ENCODE measurements at places on chromosomes 12 and 14. TPM values are rescaled to one million over a fixed set of nuclear protein-coding genes. Genes with fewer than 3 reads are reported as not detected.

Gene VWF
- 28.2 TPM for total RNA-seq

Gene PPP4R3A
- total RNA-seq = 36.4 TPM

Gene EML5
- 1.1 TPM for total RNA-seq

Gene SMCO2
- 0.35 TPM for total RNA-seq

Gene RFX4
- total RNA-seq = 0.12 TPM

Gene PTCSC3
- not detected for total RNA-seq

Gene GNG2
- 9.2 TPM for total RNA-seq

Gene SIX1
- total RNA-seq = 0.06 TPM

Gene VRTN
- not detected for total RNA-seq

- DNase-seq = peak; percentile 31
- H3K4me3 ChIP-seq = no peak overlapping the region
- H3K4me1 ChIP-seq = no peaks in the 10 kb centered on the region
- H3K36me3 ChIP-seq = no peaks in the 10 kb centered on the region
- H3K27ac ChIP-seq = no peak overlapping the region
- H3K27me3 ChIP-seq = no peaks in the 10 kb centered on the region
These were observed 321.4 kb upstream of the LRFN5 start for GRCh38 chr14:41285186-41285748.

- H3K27ac ChIP-seq = no peak overlapping the region
- H3K27me3 ChIP-seq = no peaks in the 10 kb centered on the region
- H3K4me3 ChIP-seq = no peak overlapping the region
- no peaks in the 10 kb centered on the region for H3K4me1 ChIP-seq
- H3K36me3 ChIP-seq = no peaks in the 10 kb centered on the region
These were observed 203.8 kb downstream of the CRADD start for GRCh38 chr12:93880853-93881522.

- H3K27me3 ChIP-seq = no peaks in the 10 kb centered on the region
- DNase-seq = no peak
- no peaks in the 10 kb centered on the region for H3K4me1 ChIP-seq
- H3K27ac ChIP-seq = no peak overlapping the region
- H3K4me3 ChIP-seq = no peak overlapping the region
These were observed 180.2 kb downstream of the CACNA1C start for GRCh38 chr12:2233034-2233433.

- H3K36me3 ChIP-seq = no peaks in the 10 kb centered on the region
- no peaks in the 10 kb centered on the region for H3K4me1 ChIP-seq
- no peaks in the 10 kb centered on the region for H3K27me3 ChIP-seq
- no peak overlapping the region for H3K4me3 ChIP-seq
- H3K27ac ChIP-seq = no peak overlapping the region
- DNase-seq = no peak
These were observed 78.5 kb downstream of the VCPKMT start for GRCh38 chr14:50037852-50038251.

GRCh38 chr14:23041729-23042128 is 283 bp upstream of the PSMB11 start:
- no peak overlapping the region for H3K27ac ChIP-seq
- H3K27me3 ChIP-seq = no peaks in the 10 kb centered on the region
- no peak for DNase-seq
- no peaks in the 10 kb centered on the region for H3K36me3 ChIP-seq

GRCh38 chr14:51703787-51704186 is 52.1 kb downstream of the FRMD6 start:
- H3K36me3 ChIP-seq = peaks cover 5% of the 10 kb centered on the region
- H3K4me1 ChIP-seq = no peaks in the 10 kb centered on the region

DNA sequence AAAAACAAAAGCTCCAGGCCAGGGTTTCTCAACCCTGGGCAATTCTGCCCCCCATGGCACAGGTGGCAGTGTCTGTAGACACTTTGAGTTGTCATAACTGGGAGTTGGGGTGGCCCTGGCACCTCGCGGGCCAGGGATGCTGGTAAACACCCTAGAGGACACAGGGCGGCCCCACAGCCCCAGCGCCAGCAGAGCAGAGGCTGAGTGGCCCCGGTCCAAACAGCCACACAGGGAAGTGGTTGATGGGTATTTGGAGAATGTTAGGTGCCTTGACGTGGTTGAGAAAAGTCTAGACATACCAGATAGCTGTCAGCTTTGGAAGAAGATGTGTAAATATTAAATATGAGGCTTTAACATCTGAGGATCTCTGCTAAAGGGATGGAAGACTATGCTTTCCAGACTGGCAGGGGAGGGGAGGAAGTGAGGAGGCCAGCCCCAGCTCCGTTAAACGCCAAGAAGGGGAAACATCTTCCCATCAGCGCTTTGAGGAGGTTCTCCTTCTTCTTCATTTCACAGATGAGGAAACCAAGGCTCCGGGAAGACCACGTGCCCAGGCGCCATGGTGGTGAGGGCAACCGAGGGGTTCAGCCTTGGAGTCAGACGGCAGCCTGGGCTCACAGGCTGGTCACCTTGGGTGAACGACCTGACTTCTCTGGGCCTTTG is 103.7 kb downstream of the SCARB1 start:
- no peak overlapping the region for H3K4me3 ChIP-seq
- H3K36me3 ChIP-seq = no peaks in the 10 kb centered on the region
- no peak overlapping the region for H3K27ac ChIP-seq
- H3K27me3 ChIP-seq = no peaks in the 10 kb centered on the region

DNA sequence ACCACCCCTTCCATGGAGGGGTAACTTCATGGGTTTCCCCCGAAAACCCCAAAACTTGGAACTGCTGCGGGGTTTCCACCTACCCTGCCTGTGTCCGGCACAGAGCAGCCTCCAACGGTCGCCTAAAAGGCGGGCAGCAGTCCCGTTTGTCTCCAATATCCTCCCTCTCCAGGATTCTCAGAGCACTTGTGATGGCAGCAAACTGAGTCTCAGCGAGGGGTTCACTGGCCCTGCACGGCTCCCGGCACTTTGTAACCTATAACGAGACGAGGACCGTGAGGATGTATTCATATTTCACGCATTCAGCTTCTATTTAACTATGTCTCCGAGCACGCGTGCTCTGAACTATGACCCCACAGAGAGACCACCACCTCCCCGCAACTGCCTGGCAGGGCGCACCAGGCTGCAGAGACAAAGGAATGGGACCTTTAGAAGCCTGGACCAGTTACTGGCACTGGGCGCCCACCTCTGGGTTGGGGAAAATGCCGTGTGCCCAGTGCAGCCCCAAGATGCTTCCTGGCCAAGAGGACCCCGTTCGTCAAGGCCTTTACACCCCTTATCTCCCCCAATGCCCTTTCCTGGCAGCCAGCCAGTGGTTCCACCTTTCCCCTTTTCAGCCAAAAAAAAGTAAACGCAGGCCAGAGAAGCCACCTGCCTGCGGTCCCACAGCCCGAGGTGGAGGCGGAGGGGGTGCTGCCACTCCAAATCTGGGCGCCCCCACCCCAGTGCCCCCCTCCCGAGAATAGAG is 173.1 kb upstream of the RTL1 start:
- no peaks in the 10 kb centered on the region for H3K4me1 ChIP-seq
- no peaks in the 10 kb centered on the region for H3K36me3 ChIP-seq
- DNase-seq = peak; percentile 23
- no peaks in the 10 kb centered on the region for H3K27me3 ChIP-seq
- no peak overlapping the region for H3K27ac ChIP-seq

DNA sequence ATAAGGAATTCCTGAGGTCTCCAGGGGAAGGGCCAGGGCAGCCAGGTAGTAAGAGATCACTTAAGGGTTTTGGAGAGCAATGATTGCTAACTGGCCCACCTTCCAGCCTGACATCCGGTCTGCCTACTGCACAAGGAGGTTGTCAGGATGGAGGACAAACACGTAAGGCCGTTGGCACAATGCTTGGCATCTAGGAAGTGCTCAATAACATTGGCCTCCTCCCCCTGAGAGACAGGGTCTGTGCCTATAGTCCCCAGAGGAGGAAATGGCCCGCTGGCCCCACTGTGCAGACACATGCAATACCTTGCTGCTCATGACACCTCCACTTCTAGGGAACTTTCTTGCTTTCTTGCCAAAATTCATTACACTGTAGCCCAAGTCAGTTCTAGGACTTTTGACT is 73.2 kb downstream of the NTF3 start:
- no peaks in the 10 kb centered on the region for H3K4me1 ChIP-seq
- DNase-seq = no peak
- no peaks in the 10 kb centered on the region for H3K36me3 ChIP-seq
- H3K27ac ChIP-seq = no peak overlapping the region
- H3K27me3 ChIP-seq = no peaks in the 10 kb centered on the region

- peak overlapping the region; percentile 1 for H3K4me3 ChIP-seq
- H3K36me3 ChIP-seq = no peaks in the 10 kb centered on the region
- no peak for DNase-seq
These were observed 41.0 kb upstream of the NPAS3 start for GRCh38 chr14:32897698-32898064.

DNA sequence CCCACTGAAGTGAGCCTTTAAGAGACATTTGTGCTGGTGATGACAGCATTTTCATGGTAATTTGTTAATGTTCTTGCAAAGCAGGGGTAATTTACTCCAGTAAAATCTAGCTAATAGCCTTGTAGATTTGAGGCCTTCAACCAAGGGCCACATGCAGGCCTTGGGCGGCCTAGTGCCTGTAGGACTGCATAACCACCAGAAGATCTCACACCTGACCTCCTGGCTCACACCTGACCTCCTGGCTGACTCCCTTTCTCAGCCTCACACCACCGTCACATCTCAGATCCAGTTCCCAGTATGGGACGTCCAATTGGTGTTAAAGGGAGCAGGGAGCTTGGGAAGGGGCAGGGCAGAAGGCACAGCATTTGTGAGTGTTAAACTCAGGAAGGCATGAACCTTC is 26.9 kb downstream of the C12orf42 start:
- DNase-seq = no peak
- H3K36me3 ChIP-seq = no peaks in the 10 kb centered on the region
- no peak overlapping the region for H3K4me3 ChIP-seq
- H3K27ac ChIP-seq = no peak overlapping the region

DNA sequence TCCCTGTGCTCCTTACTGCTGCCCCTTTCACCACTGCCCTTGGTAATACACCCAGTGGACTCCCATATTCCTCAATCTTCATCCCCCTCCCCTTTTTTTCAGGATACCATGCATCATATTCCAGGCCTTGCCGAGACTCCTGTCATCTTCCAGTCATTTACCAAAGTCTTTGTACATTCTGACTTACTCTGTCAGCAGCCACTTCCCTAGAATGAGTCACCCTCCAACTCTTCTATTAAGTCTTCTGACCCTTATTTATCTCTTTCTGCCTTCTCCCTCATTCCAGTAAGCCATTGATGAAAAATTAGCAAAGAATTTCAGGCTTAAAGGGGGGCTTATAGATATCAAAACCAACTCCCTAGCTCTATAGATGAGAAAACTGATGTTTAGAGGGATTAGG is 128.0 kb downstream of the STXBP6 start:
- no peak overlapping the region for H3K4me3 ChIP-seq
- no peaks in the 10 kb centered on the region for H3K27me3 ChIP-seq
- H3K4me1 ChIP-seq = peaks cover 12% of the 10 kb centered on the region
- no peak for DNase-seq
- H3K36me3 ChIP-seq = no peaks in the 10 kb centered on the region

DNA sequence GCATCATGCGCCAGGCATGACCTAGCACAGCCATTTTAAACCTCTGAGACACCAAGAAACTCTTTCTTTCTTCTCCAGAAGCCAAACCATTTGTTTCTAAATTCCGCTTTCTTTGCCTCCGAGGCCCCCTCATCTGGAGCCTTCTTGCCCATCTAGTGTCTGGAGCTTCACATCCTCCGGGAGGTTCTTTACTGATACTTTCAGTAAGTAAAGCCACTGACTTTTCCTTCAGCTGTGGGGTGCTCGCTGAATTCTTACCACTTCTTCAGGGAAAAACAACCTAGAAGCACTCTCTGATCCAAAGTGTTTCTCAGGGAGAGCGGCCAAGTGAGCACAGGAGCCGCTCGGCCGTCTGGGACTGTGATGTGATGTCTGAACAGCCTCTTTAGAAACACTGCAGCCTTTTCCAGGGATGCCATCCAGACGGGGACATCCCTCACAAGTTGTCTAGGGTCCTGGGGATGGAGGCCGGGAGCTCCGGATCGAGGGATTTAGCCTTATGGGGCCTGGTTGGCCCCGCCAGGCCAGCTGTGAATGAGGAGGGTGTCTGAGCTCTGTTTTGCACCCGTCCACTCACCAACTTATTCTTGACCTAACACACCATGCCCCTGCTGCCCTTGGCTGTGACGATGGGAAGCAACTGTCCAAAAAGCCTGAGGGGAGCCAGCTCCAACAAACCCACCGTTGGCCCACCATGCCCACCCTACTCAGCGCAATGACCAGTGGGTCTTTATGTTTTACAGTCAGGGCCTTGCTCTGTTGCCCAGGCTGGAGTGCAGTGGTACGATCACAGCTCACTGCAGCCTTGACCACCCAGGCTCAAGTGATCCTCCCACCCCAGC is 160.6 kb downstream of the ZFP36L1 start:
- H3K4me3 ChIP-seq = no peak overlapping the region
- no peaks in the 10 kb centered on the region for H3K36me3 ChIP-seq
- no peak overlapping the region for H3K27ac ChIP-seq

GRCh38 chr14:23380197-23380914 is 3.5 kb downstream of the CMTM5 start:
- H3K4me1 ChIP-seq = no peaks in the 10 kb centered on the region
- no peak overlapping the region for H3K27ac ChIP-seq

DNA sequence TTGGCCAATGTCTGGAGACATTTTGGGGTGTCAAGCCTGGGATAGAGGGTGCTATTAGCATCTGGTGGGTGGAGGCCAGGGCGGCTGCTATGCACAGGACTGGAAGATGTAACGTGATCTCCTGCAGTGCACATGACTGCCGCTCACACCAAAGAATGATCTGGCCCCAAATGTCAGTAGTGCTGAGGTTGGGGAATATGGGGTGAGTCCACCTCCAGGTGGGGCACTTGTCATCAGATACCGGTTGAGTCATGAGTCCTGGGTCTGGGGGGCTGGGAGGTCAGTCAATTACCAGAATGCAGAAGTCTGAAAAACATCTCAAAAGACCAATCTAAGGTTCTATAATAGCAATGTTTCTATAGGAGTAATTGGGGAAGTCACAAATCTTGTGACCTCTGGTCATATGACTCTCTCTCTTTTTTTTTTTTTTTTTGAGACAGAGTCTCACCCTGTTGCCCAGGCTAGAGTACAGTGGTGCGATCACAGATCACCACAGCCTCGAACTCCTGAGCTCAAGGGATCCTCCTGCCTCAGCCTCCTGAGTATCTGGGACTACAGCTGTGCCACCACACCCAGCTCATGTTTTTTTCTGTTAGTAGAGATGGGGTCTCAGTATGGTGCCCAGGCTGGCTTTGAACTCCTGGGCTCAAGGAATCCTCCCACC is 6.0 kb upstream of the SDSL start:
- no peaks in the 10 kb centered on the region for H3K4me1 ChIP-seq
- H3K4me3 ChIP-seq = no peak overlapping the region
- no peak for DNase-seq
- H3K27ac ChIP-seq = no peak overlapping the region

GRCh38 chr12:10540776-10541205 is 35.1 kb downstream of the EIF2S3B start:
- no peak overlapping the region for H3K4me3 ChIP-seq
- no peak overlapping the region for H3K27ac ChIP-seq
- no peaks in the 10 kb centered on the region for H3K36me3 ChIP-seq
- no peaks in the 10 kb centered on the region for H3K4me1 ChIP-seq

- no peaks in the 10 kb centered on the region for H3K36me3 ChIP-seq
- H3K4me3 ChIP-seq = no peak overlapping the region
- no peak for DNase-seq
These were observed 205.9 kb downstream of the KIF21A start for GRCh38 chr12:39237004-39237403.

- no peak overlapping the region for H3K4me3 ChIP-seq
- no peaks in the 10 kb centered on the region for H3K4me1 ChIP-seq
- no peak overlapping the region for H3K27ac ChIP-seq
- H3K36me3 ChIP-seq = peaks cover 12% of the 10 kb centered on the region
These were observed 31.4 kb downstream of the ALDH2 start for GRCh38 chr12:111798182-111798581.
